ENCODE measurements at places on chromosomes 4 and X. TPM values are rescaled to one million over a fixed set of nuclear protein-coding genes. Genes with fewer than 3 reads are reported as not detected.

DNA sequence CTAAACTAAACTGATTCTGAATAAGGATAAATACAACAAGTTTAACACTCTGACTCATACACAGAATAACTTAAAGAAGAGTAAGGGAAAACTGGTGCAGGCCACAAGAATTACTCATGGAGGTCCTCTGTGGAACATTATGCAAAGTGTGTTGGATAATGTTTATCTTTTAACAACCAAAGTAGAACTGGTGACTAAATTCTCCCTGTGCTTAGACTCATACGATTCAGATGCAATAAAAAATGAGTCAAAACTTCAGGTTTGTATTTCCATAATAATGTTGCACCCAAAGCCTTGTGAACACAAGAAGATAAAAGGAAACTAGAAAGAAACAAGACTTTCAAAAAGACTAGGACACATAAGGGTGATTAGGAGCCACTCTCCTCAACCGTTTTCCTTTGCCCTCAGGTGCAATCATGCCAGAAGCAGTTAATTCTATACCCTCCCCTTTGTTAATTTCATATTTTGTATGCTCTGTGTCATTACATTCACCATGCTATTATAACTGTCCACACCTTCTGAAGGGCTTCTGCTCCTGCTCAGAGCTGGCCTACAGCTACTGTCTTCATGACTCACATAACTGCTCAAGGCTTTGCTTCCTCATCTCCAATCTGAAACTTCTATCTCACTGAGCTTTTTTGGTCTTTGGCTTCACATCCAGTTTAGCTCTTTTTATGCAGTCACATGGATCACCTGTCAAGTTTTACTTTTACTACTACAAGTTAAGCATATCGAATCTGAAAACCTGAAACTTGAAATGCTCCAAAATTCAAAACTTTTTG, 60.2 kb downstream of the KCNIP4 start:
- peak; percentile 94 for DNase-seq

Gene PLS3
- total RNA-seq: 124 TPM

Gene MAGED4
- 12.6 TPM for total RNA-seq

DNA sequence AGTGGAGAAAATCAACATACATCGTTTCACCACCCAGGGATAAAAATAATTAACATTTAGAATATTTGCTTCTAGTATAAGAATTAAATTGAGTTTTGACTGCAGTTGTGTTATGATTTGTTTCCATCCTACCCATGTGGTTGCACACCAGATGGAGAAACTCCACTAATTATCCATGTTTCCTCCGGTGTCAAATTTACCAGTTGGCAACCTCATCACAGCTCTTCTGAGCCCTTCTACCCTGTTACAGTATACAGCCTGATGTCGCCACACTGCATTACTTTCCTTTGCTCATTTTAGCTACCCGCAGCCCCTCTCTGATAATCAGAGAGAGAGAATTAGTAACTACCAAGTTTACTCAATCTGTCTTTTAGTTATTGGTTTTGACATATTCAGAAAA, 411.2 kb downstream of the DTHD1 start:
- no peak for DNase-seq

Measured in LHCN-M2 (cell line).